GM12892 (cell line): ENCODE measurements at places on chromosomes 13 and 19.

DNA sequence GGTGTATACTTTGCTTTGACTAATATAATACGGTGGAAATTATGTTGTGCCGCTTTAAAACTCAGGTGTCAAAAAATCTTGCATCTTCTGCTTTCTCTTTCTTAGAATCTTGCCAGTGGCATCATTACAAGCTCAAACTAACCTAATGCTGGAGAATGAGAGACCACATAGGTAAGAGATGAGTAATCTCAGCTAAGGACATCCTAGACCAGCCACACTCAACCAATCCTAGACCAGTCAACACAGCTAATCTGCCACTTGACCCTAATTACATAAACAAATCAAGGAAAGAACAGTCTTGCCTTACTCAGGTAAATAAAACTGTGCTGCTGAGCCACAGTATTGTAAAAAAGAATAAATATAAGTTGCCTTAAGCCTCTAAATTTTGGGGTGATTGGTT lies 1323.9 kb upstream of the SPRY2 start:
- no peak for DNase-seq

DNA sequence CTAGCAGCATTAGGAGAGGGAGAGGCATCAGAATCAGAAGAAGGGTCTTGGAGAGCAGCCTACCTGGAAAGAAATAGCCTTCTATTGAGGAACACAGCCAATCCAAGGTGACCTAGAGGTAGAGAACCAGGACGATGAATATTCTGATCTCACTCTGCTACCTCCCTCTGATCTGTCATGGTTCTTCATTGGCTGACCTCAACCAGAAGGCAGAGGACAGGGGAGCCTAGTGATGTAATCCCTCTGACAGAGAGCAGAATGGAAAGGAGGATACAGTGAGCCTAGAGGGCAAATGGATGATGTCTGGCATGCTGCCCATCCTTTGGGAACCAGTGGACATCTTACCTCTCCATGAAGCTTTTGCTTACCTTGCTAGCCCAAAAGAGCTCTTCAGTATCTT lies 3.6 kb downstream of the ZNF507 start:
- DNase-seq, result no peak

DNA sequence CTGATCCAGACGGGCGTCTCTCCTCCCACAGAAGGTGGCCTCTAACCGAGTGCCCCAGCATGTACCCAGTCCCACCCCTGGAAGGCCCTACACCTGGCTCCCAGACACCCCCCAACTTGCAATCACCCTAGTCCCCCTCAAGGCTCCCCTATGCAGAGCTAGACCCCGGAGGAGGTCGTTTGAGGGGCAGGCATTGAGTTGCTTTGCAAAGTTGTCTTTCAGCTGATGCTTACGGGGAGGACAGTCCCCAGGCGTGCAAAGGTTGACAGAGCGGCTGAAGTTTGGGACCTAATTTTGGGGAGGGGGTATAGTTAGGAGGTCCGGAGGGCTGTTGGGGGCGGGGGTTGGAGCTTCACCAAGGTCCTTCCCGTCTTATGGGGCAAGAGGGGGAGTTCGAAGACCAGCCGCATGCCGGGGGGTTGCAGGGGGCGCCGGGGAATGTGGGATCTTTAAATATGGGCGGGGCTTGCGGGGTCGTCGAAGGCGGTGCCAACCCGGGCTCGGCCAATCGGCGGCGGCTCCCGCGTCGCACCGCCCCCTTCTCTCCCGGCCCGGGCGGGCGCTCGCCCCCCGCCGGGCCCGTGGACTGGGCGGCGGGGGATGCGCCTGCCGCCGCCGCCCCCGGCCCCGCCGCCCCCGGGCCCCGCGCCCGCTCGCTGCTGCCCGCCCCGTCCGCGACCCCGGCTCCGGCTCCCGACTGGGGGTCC lies at the start of gene KCNN1:
KCNN1 (plus strand) TSS at position 558 of the 707 bp plus-strand sequence. CDS start 6,782 bp downstream, outside the sequence.
- DNase-seq, result no peak

DNA sequence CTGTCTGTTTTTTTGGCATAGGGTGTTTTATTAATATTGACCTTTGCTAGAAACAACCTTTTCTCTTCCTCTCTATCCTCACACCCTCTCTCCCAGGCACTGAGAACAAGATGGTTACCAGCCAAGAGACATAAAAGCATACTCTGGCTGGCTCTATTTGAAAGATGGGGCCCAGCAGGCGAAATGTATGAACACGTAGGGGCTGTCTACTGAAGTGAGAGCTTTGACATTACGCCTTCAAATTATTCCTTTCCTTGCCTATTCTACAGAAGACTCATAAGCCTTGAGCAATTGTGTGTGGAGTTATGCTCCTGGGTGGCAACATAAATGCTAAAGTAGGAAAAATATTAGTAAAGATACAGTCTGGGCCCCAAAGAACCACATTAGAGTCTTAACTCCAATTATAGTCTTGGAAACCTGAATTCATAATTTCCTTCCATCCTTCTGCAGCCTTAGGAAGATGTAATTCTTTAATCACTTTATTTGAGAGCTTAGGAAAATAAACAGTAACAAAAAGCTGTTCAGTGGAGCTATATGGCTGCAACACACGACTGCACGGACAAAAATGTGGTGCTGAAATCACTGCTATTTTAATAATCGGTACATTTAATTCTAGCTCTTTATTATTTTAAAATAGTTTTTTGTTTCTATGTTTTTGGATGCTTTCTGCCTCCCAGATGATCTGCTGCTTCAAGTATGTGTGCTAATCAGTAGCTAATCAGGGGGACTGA lies 122.3 kb upstream of the RNF113B start:
- no peak for DNase-seq

DNA sequence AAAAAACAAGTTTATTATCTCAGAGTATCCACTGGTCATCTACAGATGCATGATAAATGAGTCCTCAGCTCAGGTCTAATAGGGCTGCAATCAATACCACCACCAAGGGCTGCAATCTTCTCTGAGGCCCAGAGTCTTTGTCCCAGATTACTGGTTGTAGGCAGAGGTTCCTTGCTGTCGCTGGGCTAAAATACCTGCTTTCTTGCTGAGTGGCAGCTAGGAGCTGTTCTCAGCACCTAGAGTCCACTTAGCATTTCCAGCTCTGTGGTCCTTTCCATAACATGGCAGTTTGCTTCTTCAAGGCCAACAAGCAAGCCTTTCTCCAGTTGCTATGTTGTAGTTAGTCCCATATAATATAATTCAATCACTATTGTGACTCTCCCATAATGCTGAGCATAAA lies 351.3 kb downstream of the SLITRK1 start:
- DNase-seq, result no peak

DNA sequence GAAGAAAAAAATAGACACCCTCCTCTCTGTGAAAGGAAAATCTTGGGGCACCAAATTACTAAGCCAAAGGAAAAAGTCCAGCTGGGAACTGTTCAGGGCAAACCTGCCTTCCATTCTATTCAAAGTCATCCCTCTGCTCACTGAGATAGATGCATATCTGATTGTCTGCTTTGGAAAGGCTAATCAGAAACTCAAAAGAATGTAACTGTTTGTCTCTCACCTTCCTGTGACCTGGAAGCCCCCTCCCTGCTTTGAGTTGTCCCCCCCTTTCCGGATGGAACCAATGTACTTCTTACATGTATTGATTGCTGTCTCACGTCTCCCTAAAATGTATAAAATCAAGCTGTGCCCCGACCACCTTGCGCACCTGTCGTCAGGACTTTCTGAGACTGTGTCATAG lies 216.0 kb upstream of the SOX1 start:
- no peak for DNase-seq

- DNase-seq, result no peak
These were observed 26.9 kb downstream of the CDK8 start for GRCh38 chr13:26280822-26281221.

GRCh38 chr13:31105856-31106255 lies 55.8 kb downstream of the HSPH1 start:
- DNase-seq, result no peak

GRCh38 chr13:41004875-41005693 lies 14.0 kb downstream of the ELF1 start:
- DNase-seq, result no peak

DNA sequence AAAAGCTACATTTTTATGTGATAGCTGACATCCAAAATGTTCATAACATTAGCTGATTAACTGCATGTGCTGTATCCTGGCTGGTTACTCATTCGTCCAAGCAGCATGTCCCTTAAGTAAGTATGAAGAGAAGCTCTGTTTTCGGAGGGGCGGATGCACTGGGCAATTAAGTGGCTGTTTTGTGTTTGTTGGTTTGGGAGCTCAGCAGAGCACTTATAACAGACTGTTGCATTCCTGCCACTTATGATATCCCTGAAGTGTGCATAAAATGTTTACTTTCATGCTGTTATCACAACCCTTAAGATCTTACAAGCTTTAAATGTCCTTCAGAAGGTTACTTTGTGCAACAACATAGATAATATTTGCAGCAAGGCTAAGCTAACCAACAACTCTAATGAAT lies 264.1 kb downstream of the NALCN start:
- no peak for DNase-seq

DNA sequence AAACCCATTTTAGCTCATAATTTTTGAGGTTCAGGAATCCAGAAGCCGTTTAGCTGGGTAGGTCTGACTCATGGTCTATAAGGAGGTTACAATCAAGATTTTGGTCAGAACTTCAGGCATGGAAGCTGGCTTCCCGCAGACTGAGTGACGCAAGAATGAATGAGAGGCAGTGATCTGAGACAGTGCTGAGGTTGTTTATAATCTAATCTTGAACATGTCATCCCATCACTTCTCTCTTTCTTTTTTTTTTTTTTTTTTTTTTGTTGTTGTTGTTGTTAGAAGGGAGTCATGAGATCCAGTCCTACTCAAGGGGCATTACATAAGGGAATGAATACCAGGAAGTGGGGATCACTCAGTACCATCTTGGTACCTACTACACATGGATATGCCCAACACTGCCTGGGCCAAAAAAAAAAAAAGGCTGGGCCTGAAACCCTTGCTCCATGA lies 217.4 kb downstream of the DLEU7 start:
- no peak for DNase-seq

DNA sequence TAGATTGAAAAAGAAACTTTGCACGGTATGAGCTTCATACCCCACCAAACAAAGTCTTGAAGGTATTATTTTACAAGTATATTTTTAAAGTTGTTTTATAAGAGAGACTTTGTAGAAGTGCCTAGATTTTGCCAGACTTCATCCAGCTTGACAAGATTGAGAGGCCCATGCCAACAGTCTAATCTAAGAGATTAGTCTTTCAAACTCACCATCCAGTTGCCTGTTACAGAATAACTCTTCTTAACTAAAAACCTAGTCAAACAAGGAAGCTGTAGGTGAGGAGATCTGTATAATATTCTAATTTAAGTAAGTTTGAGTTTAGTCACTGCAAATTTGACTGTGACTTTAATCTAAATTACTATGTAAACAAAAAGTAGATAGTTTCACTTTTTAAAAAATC lies 41.9 kb upstream of the RAP2A start:
- no peak for DNase-seq

GRCh38 chr13:75294110-75294509 lies 187.9 kb downstream of the TBC1D4 start:
- DNase-seq, result no peak

- DNase-seq, result no peak
These were observed 48.6 kb upstream of the UBE2L5 start for GRCh38 chr13:30373727-30374126.

GRCh38 chr19:44927746-44928145 lies 13.3 kb downstream of the APOC1 start:
- DNase-seq, result no peak

- peak; percentile 99 for DNase-seq
These were observed 14.0 kb upstream of the ATP8B3 start for GRCh38 chr19:1825909-1826556.

- no peak for DNase-seq
These were observed 230.2 kb downstream of the TDRD3 start for GRCh38 chr13:60627071-60627686.

DNA sequence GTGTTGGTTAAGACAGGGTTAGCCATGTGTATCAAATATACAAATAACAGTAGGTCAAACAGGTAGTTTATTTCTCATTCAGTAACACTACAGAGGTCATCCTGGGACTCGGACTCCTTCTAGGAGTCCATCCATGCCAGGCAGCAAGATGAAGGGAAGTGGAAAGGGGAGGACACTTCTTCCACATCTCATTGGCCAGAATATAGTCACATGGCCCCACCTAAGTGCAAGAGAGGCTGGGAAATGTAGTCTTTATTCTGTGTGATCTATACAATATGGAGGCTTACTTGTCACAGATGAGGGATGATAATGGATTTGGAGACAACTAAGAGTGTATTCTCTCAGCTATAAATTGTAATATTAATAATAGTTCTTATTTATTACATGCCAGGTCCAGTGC lies 31.1 kb downstream of the RDH8 start:
- no peak for DNase-seq

GRCh38 chr19:29923653-29924052 lies 18.4 kb upstream of the URI1 start:
- DNase-seq, result no peak

DNA sequence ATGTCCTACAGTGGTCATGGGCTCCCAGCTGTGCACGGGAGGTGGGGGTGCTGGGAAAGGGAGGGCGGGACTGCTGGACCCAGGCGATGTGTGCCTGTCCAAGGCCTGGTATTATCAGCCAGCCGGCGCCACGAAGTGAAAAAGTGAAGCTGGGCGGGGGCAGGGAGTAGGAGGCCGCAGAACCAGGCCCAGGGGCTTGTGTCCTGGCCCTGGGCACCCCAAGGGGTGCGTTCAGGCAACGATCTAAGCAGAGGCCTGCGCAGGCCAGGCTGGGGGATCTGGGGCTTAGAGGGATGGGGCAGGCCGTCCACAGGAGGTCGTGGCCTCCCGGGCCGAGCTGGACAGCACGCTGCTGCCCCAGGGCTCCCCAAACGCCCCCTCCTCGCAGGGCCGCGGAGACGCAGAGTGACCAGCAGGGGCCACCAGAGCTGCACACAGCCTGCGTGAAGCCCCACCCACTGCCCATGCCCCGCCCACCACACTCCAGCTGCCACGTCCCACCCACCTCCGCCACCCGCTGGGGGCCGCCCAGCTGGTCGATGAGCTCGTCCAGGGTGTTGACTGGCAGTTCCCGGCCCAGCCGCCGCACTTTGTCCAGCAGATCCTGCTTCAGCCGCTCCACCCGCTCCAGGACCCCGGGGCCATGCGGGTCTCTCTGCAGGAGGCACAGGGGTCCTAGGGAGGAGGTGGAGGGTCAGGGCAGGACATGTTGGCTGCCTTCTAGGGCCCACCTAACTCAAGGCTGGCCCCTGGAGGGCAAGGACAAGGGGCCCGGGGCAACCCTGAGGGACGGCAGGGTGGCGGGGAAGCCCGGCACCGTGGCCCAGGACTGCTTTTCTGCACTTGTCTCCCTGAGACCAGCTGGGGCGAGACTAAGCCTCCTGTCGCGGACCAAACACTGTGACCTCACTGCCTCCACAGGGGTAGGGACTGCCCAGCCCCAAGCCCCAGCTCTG lies 9.5 kb downstream of the GPX4 start:
- DNase-seq, result peak; percentile 99

- DNase-seq, result no peak
These were observed 23.1 kb upstream of the COG3 start for GRCh38 chr13:45441633-45442032.
